ENCODE measurements at places on chromosomes 1 and 21. TPM values are rescaled to one million over a fixed set of nuclear protein-coding genes. Genes with fewer than 3 reads are reported as not detected.

Gene PLA2G2C
- total RNA-seq = not detected

Gene PTGS2
- 8.4 TPM for total RNA-seq

Gene PPM1J
- 5.5 TPM for total RNA-seq

Gene SPRR2F
- total RNA-seq = not detected

Gene AKNAD1
- total RNA-seq = not detected

Gene FCGR1A
- 2.0 TPM for total RNA-seq

Gene CFAP74
- not detected for total RNA-seq
